NCI-H2029 treated with DMSO at 0.1 percent for 48 hours (cell line): ENCODE measurements at places on chromosomes 2 and 18.
A peak's percentile ranks its signal among the peaks of the same experiment; 100 is the strongest.

- no peak for DNase-seq
Measured at GRCh38 chr18:7684357-7684756, 117.2 kb downstream of the PTPRM start.

DNA sequence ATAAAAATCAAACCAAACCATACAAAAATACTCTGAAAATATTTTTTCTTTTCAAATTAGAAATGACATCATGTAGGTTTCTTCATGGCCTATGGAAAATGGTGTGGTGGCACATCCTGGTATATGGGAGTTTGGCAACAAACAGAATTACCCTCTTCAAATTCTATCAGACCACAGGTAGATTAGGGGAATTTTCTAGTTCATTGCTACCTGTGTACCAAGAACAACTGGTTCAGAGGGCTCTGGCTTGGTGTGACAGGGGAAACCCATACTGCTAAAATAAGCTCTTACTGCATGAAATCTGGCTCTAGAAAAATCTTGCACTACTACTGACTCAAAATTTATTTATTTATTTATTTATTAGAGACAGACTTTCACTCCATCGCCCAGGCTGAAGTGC, 63.4 kb upstream of the PELI1 start:
- no peak for DNase-seq

DNA sequence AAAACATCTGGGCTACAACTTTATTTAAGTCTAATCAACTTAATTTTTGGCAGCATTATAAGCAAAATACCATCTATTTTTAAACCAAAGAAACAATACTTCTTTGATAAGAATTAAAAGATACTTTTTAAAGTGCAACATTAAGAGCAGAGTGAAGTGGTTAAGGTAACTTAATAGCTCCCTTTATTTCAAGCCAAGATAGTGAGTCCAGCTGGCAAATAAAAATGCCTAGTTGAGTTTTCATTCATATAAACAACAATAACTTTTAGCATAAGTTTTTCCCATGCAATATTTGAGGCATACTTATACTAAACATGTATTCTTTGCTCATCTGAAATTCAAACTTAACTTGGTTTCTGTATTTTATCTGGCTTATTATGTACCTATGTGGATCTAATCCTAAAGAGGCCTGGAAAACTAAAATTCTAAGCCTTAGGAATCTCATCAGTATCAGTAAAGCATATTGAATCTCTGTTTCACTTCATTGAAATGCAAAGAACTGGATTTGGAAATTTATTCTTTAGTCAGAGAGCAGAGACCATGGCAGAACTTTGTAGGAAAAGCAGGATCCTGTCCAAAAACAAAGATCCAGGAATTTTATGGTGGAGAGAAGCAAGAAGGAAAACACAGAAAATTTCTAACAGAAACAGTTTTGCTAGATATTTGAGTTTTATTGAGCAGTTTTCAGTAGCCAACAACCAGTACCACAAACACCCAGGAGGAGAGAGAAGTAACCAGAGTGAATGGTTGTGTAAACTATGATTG, 95.9 kb downstream of the COL3A1 start:
- no peak for DNase-seq

DNA sequence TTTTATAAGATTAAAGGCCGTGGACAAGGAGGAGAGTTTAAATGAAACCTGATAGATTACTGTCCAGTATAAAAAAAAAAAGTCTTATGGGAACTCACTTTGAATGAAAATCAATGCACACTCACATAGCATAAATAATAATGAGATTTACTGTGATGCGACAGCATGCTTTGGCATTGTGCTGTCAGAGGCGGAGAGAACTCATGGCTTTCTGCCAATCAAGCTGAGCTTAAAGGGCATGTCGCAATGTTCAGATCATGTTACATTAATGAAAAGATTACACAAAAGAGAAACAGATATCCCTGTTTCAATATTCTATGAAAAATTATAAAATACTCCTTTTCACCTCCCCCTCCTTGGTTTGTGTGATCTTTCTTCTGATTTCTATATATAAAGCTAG, 310.8 kb downstream of the ERBB4 start:
- DNase-seq = peak; percentile 58

- no peak for DNase-seq
Measured at GRCh38 chr18:25795213-25795612, 295.2 kb downstream of the SS18 start.

DNA sequence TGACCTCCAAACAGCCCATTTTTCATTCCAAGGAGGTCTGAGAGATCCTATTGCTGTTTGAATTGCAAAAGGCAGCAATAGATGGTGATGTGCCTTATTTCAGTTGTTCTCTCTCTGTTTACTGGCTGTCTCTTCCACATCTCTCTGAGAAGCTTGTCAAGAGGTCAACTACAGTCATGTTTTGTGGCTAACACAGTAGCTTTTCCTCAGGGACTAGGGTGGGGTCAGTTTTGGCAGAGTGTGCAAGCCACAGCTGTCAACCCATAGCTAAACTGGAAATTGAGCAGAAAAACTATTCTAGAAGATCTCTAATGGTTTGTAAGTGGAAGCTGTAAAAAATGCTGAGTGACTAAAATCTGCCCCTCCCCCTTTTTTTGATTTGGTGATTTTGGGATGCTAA, 67.1 kb downstream of the DIS3L2 start:
- DNase-seq = no peak

DNA sequence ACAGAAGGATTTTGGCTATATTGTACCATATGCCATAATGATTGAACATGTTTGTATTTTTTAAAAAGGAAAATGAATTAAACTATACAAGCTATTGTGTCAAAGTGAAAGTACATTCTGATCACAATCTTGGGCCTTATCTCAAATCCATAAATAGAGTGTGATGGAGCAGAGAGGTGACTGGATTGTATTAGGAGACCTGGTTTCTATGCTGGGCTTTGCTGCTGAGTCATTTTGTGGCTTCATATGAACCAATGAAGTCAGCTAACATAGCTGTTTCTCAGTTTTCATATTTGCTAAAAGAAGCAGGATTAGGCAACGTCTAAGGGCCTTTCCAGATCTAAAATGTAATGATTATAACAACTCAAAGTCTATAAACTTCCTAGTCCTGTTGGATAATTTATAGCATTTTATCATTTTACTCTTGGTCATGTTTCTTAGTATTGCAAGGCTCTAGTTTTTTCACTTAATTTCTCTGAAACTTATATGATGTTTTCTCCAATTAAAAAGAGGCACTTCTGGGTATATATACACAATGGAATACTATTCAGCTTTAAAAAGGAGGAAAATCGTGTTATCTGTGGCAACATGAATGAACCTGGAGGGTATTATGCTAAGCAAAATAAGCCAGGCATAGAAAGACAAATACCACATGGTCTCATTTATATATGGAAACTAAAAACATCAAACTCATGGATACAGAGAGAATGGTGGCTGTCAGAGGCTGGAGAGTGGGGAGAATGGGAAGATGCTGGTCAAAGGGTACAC, 112.3 kb downstream of the MEP1B start:
- no peak for DNase-seq

DNA sequence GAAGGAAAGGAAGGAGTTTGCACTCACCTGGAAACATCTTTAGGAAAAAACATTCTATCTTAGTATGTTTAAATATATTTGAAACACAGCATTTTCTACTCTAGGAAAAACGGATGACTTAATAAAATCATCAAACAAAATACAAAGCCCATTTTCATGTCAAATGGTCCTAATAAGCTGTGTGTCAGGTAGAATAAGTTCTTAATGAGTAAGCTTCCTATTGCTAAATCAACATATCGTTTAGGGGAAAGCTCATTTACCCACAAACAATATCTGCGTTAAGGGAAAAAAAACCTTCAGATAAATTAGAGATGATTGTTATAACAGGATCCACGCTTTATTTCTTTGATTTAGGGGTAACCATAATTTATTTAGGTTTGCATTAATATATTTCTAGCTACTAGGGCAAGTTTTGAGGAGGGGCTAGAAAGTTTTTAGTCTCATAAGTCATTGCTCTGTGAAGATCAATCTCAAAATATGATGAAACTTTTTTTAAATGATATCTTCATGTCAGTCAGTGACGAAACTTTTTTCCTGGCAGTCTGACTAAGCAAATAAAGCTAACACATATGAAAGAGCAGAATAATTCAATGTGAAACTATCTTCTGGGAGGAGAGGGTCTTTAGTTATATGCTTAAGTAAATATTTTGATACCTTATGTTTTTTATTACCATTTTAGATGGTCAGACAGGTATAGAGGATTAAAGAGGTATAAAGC, 147.1 kb downstream of the WDSUB1 start:
- DNase-seq = no peak

GRCh38 chr18:39574897-39575296, 2009.3 kb upstream of the CELF4 start:
- DNase-seq = no peak

- no peak for DNase-seq
Measured at GRCh38 chr18:8607776-8608742, 1.2 kb upstream of the RAB12 start.

- no peak for DNase-seq
Measured at GRCh38 chr18:45290364-45290763, 324.9 kb upstream of the SLC14A2 start.

DNA sequence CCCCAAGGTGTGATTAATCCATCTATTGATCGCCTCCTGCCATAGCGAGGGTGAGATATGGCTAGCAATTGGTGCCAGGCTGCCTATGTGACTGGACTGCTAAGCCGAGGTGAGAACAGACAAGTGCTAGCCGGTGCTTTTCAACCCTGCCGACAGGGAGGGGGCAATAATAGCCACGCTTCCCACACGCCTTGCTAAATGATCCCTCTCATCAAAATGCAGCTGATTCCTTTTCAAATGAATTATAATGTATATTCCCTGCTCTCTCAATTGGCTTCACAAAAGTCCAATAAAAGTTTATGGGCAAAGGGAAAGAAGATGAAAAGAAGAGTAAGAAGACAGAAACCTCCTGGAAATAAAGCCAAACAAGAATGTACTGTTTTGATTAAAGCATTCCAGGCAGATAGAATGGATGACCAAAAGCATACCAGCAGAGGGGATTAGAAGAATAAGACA, 235.6 kb downstream of the ICOS start:
- DNase-seq = no peak

DNA sequence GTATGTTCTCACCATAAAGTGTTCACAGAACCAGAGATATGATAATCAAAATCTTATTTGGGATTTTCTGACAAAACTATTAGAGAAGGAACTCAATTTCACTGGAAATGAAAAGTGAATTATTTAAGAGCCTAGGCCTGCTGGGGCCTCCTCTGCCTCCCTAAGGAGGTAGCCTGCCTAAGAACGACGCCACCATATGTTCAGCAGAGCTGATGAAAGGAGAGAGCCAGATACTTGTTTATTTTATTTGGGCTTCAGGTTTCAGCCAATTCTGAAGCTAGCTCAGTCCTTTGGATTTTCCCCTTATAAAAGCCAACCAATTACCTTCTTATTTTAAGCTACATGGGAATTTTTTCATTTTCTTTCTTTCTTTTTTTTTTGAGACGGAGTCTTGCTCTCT, 433.1 kb upstream of the MAP2 start:
- DNase-seq = no peak

DNA sequence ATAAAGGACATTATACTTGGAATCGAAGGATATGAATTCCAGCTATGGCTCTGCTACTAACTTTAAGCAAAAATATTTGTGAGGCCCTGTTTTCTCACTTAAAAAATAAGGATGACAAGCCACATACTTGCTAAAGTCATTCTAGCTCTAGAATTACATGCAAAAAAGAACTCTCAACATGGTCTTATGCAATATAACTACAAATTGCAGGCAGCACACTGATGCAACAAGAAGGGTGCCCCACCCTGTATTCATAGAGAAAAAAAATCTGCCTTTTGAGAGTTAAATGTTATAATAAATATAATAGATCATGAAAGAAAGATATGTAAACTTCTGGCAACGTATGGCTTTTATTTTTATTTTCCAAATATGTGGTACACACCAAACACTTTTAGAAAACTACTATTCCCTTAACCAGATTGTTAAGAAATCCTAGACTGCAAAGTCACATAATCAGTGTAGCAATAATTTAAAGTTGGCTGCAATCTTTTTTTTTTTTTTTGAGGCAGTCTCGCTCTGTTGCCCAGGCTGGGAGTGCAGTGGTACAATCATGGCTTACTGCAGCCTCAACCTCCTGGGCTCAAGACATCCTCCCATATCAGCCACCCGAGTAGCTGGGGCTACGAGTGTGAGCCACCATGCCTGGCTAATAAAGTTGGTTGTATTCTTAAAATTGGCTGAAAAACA, 40.2 kb upstream of the WDSUB1 start:
- no peak for DNase-seq

- no peak for DNase-seq
Measured at GRCh38 chr18:59517446-59518165, 158.5 kb upstream of the LMAN1 start.

DNA sequence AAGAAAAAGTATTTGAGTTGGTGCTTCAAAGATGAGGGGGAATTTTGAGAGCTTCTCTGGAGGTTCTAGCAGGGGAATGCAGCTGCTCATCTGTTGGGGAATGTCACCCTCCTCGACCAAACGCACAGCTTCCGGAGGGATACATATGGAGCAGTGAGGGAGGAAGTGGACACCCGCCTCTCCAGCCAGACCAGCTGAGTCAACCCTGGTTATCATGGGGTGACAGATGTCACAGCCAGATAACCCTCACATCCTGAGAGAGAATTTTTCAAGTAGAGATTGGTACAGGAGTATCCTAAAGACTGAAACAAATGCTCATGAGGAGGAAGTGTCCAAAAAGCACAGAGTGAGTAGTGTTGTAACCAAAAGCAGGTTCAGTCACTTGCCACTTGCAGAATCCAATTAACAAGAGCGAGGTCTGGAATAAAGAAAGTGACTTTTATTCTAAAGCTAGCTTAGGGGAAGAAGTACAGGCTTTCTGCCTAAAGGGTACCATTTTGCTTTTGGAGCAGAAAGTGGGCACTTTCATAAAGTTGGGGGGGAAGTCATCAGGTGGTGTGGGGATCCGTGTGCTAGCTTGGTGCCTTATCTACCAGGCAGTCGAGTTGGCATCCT, 395.2 kb downstream of the RAD51AP2 start:
- DNase-seq = no peak

GRCh38 chr2:85326406-85327159, 1.2 kb downstream of the TGOLN2 start:
- no peak for DNase-seq

DNA sequence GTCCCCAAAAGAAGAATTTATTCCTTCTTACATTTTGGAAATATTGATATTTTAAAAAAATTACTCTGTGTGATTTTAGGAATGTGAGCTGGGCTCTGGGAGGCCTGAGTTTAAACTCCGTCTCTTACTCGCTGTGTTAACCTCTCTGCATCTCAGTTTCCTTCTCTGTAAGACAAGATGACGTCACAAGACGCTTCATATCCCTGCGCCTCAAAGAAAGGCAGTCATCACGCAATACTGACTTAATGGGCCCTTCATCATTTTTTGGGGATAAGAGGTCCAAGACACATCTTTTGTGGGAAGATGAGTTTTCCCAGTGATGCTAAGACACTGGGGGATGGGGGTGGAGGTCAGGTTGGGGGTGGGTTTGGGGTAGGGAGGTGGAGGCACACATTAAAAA, 320.4 kb downstream of the AFF3 start:
- DNase-seq = no peak

- DNase-seq = no peak
Measured at GRCh38 chr2:45965871-45966498, 314.5 kb downstream of the PRKCE start.
